ENCODE measurements at places on chromosomes 3 and 15.

GRCh38 chr3:30199855-30200254, 406.5 kb upstream of the TGFBR2 start:
- no peak for DNase-seq

DNA sequence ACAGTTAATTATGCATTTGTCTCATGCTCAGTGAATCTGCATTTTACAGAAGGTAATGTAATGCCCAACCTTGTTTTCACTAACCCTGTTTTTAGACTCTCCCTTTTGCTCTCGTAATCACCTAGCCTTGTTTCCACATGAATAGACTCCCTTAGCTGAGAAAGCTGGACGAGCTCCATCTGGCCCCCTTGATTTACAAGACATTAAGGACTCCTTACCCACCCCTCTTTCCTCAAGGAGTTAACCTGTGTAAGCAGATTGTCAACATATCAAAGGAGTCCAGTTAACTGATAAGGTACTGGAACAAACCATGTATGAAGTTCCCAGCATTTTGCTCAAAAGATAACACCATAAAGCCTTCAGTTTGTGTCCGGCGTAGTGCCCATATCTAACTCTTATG, 99.6 kb downstream of the VPS8 start:
- no peak for DNase-seq

GRCh38 chr3:110352841-110353604, 718.6 kb upstream of the NECTIN3 start:
- no peak for DNase-seq

DNA sequence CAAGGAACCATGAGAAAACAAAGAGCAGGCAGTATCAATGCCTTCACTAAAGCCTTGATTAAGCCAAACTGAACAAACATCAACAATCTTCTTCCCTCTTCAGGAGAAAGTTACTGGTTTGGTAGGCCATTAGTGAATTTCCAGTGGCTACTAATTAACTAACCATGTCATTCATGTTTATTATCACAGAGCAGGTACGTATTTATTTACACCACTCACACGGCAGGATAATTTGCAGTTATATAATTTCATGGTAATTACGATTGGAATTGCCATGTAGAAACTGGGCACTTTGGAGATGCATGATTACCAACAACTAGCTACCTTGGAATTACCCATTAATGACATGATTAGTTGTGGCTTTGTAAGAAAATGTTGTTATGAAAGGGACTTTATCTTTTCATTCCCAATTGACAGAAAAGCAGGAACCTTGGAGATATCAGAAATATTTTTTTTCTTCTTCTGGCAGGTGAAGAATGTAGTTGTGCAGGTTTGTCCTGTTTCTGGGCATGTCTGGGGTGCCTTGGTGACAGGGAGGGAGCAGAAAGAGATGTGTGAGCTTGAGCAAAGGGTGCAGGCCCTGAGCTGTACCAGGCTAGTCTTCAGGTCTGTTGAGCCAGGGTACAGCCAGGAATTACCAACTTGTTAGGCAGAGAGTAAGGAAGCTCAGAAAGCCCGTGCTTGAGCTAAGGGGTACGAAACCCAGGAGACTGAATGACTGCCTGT, 310.7 kb downstream of the RORA start:
- DNase-seq, result no peak

- DNase-seq, result no peak
Observed at GRCh38 chr15:84721371-84721770, 5.4 kb upstream of the SEC11A start.

GRCh38 chr15:98649472-98650416, 1.4 kb downstream of the IGF1R start:
- no peak for DNase-seq

GRCh38 chr15:48516121-48516520, 129.4 kb downstream of the FBN1 start:
- no peak for DNase-seq

DNA sequence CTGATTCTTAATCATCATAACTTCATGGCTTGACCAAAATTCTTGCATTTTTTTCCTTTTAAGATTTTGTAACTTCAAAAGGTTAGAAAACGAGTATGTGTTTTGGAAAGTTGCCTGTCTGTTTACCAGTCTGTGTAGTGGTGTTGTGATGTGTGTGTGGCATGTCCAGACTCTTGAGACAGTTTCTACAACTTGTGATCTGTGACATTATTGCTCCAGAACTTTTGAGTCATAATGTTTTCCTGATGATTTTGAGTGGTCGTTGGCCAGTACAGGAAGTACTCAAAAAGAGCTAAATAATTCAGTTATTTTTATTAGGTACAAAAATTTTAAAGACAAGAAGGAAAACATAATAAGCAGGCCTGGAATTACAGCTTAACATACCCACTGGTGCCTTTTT, 229.0 kb upstream of the C2CD4B start:
- DNase-seq, result no peak

GRCh38 chr3:185046603-185047002, 106.3 kb downstream of the C3orf70 start:
- DNase-seq, result no peak

DNA sequence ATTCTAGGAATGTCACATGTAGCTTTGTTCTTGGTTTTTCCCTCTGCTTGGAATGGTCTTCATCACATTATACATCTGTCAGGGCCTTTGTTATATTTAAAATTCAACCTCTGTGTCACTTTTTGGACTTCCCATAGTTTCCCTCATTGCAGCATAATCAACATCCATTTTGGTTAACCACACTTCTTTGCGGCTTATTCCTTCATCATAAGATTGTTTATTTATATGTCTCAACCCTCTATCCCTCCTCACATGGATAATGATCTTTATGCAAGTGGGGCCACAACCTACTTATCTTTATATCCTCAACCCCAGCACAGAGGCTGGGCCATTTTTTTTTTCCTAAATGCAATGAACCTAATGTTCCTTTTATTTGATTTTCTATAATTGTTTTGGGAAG, 260.0 kb upstream of the THBS1 start:
- DNase-seq, result no peak

DNA sequence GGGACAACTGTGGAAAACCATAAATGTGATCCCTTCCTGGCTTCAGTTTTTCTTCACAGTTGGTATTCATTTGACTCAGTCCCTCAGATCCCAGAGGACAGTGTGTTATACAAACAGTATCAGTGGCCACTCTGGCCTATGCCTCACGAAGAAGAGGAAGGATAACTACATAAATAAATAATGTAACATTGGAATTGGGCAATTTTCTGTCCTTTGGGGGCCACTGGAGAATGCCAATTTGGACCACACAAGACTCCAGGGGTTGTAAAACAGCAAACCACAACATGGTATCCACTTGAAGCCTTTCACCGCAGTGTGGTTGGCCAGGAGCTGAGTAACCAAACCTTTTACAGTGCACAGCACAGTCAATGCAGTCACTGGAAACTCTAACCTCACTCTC, 1077.0 kb downstream of the ROBO2 start:
- DNase-seq, result no peak

- peak; percentile 74 for DNase-seq
Observed at GRCh38 chr3:71584394-71585011, 975 bp upstream of the FOXP1 start.

DNA sequence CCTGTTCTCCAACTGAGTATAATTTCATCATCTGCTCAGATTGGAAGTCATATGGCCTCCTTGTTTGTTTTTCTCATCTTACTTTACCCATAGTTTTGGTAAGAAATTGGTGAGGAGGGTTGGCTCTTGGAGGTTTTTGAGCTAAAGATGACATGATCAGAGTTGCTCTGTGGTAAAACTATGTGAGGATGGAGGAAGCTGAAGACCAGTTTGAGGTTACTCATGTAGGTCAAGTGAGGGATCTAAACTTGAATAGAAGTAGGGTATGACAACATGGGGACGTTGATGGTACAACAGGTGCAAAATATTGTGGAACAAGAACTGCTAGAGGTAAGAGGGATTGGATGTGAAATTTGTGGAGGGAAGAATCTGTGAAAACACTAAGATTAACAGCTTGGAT, 87.7 kb upstream of the NEO1 start:
- DNase-seq, result no peak

DNA sequence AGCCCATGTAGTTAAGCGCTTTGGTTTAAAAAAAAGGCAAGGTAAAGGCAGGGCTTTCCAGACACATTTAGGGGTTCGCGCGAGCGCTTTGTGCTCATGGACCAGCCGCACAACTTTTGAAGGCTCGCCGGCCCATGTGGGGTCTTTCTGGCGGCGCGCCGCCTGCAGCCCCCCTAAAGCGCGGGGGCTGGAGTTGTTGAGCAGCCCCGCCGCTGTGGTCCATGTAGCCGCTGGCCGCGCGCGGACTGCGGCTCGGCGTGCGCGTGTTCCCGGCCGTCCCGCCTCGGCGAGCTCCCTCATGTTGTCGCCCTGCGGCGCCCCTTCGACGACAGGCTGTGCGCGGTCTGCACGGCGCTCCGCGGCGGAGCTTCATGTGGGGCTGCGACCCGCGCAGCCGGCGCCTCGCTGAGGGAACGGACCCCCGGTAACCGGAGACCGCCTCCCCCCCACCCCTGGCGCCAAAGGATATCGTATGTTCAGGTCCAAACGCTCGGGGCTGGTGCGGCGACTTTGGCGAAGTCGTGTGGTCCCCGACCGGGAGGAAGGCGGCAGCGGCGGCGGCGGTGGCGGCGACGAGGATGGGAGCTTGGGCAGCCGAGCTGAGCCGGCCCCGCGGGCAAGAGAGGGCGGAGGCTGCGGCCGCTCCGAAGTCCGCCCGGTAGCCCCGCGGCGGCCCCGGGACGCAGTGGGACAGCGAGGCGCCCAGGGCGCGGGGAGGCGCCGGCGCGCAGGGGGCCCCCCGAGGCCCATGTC, 927 bp downstream of the SMAD6 start:
- no peak for DNase-seq

- no peak for DNase-seq
Observed at GRCh38 chr15:70308011-70308734, 210.5 kb upstream of the TLE3 start.

- DNase-seq, result no peak
Observed at GRCh38 chr15:83284559-83285283, at the start of gene BNC1. Gene BNC1 (minus strand): TSS chr15:83284664. CDS start chr15:83284628, 36 bp downstream.

DNA sequence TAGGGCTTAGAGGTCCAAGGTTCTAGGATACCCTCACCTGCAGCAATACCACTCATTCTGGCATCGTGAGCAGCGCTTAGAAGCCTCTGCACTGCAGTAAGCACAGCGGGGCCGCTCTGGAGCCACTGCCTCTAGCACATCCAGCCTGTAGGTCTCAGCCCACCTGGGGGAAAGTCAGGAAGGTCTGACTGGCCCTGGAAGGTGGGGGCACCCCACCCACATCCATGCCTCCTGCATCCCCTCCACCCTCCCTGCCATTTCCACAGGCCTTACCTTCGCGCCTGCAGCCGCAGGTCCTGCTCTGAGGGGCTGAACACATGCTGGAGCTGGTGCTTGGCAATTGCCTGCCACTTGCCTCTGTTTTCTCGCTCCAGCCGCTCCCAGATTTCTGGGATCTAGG, 901 bp upstream of the RASSF1 start:
- DNase-seq, result no peak

DNA sequence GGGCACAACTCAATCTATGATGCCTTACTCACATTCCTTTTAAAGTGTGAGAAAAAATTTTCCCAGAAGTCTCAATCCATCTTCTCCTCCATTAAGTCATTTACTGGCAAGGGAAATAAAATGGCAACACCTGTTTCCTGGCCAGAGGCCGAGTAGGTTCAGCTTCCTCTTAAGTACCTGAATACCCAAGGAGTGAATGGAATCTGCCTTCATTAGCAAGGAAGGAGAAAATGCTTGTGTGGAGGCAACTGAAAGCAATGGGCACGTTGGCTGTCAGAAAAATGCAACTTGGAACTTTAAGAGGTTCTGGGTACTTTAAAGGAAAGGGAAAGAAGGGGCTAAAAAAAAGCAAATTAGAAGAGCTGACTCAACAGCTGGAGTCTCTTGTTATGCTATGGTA, 423.6 kb upstream of the ARL6 start:
- DNase-seq, result no peak

- DNase-seq, result no peak
Observed at GRCh38 chr3:15989419-15989818, 185.1 kb upstream of the GALNT15 start.

GRCh38 chr3:20340324-20340928, 154.4 kb upstream of the SGO1 start:
- DNase-seq, result peak; percentile 71

DNA sequence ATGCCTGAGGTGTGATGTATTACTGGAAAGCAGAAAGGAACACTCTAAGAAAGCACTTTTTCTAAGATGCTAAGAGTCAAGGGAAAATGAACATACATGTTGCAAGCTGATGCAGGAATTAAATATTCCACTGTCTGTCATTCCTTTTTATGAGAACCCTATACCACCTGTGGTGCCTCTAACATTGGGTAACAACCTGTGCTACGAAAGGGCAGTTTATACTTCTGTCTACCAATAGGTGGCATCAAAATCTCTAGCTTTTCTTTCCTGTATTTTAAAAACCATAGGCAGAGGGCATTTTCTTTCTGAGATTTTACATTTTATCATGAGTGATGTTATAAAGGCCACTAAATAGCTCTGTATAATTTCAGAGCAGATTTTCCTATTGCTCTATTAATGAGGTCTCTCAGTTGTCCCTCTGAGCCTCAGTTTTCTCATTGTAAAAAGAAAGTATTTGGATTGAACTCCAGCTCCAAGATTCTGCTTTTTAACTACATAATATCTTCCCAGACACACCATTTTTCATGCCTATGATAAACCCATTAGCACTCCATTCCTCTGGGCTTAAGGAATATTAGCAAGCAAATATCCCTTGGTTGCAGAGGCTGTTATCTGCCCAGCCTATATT, 3.5 kb upstream of the CPNE4 start:
- DNase-seq, result no peak

DNA sequence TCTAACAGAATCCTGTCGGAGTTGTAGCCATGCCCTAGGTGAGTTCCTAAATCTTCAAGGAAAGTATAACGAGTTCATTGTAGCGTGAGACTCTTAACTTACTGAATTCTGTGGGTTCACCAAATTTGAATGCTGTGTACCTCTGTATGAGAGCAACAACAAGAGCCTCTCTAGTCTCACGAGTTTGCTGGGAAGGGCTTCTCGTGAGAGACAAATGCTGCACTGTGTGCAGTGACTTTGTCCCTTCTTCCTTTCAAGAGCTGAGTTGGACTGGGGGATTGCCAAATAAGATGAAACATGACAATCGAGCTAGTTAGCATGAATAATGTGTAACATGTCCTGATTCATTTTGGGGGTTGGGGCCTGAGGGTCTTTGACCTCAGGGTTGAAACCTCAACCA, 32.2 kb downstream of the KAT2B start:
- peak; percentile 81 for DNase-seq

GRCh38 chr3:79421273-79421672, 346.5 kb downstream of the ROBO1 start:
- no peak for DNase-seq

DNA sequence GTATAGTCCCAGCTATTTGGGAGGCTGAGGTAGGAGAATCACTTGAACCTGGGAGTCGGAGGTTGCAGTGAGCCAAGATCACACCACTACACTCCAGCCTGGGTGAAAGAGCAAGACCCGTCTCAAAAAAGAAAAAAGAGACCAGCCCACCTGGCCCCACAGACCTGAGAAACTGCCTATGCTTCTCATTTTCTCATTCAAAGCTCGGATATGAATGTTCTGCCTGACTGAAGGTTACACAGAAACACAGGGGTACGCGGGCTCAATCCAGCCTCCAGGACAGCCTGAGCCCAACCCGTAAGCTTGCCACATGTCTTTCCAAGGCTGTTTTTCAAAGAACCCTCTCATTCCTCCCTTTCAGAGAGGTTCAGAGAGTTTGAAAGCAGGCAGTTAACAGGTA, 9.7 kb upstream of the LRRC15 start:
- DNase-seq, result no peak
